SK-N-MC (cell line): ENCODE measurements at places on chromosomes 11 and 22.

DNA sequence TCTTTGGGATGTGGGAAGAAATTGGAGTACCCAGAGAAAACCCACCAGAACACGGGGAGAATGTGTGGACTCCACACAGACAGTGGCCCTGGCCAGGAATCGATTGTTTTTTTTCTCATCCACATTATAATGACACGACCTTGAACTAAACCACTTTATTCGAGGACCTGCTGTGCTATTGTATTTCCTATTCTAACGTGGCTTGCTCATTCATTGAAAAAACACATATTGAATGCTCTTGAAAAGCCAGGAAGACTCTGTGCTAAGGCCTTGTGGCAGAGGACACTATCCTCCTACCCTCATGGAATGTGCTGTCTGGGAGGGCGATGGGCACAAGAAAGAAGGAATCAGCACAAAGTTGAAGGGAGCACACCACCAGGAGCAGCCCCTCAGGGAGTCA lies 9.1 kb upstream of the SREBF2 start:
- DNase-seq: no peak

DNA sequence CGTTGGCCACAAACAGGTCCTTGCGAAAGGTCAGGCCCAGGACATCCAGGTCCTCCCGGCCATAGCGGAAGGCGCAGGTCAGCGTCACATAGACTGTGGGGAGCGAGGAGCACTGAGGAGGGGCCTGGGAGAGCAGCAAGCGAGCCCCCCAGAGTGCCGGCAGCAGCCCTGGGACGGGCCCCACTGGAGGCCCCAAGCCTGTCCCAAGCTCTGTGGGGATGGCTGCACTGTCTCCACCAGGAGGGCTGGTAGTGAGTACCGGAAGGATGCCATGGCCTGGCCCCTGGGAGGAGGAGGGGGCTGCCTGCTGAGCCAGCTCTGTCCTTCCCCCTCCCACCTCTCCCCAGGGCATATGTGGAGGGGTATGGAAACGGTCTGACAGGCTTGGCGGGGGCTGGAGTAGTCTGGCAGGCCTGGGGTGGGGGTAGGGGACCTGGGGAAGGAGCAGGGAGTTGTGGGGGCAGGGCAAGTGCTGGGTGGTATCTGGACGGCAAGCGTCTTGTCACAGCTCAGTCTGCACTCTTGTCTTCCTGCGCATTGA lies 42.9 kb downstream of the TPBGL start:
- no peak for DNase-seq

DNA sequence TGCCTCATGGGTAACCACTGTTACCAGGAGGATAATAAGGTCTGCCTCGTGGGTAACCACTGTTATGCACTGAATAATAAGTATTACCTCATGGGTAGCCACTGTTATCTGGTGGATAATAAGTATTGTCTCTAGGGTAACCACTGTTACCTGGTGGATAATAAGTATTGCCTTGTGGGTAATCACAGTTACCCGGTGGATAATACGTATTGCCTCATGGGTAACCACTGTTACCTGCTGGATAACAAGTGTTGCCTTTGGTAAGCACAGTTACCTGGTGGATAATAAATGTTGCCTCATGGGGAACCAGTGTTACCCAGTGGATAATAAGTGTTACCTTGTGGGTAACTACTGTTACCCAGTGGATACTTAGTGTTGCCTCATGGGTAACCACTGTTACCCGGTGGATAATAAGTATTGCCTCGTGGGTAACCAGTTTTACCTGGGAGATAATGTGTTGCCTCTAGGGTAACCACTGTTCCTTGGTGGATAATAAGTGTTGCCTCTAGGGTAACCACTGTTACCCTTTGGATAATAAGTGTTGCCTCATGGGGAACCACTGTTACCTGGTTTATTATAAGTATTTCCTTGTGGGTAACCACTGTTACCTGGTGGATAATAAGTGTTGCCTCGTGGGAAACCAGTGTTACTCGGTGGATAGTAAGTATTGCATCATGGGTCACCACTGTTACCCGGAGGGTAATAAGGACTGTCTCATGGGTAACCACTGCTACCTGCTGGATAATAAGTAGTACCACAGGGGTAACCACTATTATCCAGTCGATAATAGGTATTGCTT lies 10.6 kb upstream of the NXPE4 start:
- DNase-seq: no peak

DNA sequence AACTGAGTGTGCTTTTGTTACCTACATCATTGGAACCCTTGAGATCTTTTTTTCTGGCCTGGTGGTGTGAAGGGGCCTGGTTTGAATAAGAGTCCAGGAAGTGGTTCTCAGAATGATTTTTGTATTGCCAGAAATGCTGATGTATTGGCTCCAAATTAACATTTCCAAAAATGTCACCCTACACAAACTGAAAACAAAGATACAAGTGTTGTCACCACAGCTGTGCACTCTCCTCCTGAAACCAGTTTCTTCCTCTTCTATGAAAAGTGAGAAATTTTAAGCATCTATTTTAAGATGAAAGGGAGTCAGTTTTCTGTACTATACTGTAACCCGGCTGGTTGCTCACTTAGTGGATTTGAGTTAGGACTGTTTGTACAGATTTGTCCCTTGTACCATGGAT lies 218.8 kb downstream of the PGR start:
- DNase-seq: no peak

- DNase-seq: no peak
Measured at GRCh38 chr22:36768616-36769015, 7.3 kb downstream of the IFT27 start.

GRCh38 chr22:44928136-44928463 lies 81.7 kb downstream of the PHF21B start:
- DNase-seq: no peak

GRCh38 chr11:114397349-114397982 lies 2.8 kb downstream of the C11orf71 start:
- DNase-seq: no peak

GRCh38 chr11:121394785-121395184 lies 57.3 kb upstream of the SORL1 start:
- DNase-seq: no peak

- DNase-seq: no peak
Measured at GRCh38 chr11:105202844-105203548, 63.4 kb upstream of the CARD18 start.

- DNase-seq: no peak
Measured at GRCh38 chr11:97118614-97119200, 728.9 kb downstream of the JRKL start.

- no peak for DNase-seq
Measured at GRCh38 chr22:43554694-43555365, 143.0 kb downstream of the MPPED1 start.

GRCh38 chr11:37371346-37371970 lies 773.4 kb upstream of the RAG2 start:
- DNase-seq: no peak

- no peak for DNase-seq
Measured at GRCh38 chr11:132848336-132848735, 684.0 kb downstream of the OPCML start.

- no peak for DNase-seq
Measured at GRCh38 chr22:38203090-38203810, 1.5 kb downstream of the MAFF start.

DNA sequence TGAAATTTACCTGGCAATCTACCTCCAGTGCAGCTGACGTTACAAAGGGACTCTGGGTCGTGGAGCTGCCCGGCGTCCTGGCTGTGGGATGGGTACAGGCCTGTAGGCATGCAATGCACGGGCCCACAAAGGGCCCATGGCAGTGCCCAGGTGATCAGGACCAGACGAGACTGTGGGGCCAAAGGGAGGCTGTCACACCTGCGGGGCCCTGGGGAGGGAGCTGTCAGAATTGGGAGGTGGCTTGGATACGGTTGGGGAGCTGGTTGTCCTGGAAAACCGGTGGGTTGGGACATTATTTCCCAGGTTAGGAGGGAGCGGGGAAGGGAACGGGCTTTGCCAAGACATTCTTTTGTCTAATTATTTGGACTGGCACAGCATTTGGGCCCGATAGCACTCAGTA lies 958.5 kb downstream of the BRD1 start:
- no peak for DNase-seq

DNA sequence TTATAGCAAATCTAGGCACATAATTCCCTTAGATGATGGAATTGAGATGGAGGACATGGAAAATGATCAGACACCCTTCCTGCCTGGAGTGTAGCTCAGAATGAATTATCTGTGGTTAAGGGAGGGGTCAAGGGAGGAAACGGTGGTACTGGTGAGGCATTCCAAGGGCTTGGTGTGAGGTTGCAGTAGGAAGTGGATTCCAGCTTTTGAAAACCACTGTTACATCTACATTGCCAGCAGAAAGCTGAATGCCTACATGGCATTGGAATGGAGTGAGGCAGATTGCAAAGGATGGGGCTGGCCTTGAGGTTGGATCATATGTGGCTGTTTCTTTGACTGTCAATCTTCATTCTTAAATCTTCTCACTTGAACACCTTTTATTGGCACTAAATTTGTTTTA lies 684.4 kb downstream of the NTM start:
- no peak for DNase-seq

- DNase-seq: no peak
Measured at GRCh38 chr22:20089977-20090729, 10.1 kb downstream of the DGCR8 start.

- DNase-seq: no peak
Measured at GRCh38 chr11:123338266-123338800, 91.7 kb upstream of the GRAMD1B start.

DNA sequence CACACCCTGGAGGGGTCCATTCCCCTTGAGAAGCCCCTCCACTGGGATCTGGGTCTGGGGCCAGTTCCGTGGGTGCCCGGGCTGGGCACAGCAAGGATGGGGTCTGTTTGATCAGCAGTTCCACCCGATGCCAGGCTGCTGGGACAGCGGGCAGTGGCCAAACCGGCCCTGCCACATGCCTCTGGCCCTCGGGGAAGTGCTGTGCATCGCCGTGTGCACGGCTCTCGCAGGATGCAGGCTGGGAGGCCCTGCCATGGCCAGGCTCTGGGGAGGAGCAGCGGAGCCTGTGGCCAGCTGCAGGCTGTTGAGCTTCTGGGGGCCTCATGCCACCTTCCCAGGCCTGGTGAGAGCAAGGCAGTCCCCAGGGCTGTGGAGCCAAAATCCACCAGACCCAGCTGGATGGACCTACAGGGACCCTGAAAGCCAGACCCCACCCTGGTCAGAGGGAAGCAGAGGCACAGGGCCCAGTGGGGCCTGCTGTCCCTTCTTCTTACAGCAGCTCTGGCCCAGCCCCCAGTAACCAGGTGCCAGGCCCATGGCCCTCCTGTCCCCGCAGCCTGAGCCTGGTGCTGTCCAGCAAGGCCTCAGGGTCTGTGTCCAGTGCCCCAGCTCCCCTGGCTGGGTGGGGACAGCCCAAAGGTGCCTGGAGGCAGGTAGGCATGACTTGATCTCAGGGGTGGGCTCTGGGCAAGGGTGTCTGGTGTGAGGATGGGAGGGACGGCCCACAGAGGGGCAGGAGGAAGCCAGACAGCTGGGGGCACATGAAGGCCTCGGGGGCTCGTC lies 57.3 kb downstream of the WNT7B start:
- no peak for DNase-seq

DNA sequence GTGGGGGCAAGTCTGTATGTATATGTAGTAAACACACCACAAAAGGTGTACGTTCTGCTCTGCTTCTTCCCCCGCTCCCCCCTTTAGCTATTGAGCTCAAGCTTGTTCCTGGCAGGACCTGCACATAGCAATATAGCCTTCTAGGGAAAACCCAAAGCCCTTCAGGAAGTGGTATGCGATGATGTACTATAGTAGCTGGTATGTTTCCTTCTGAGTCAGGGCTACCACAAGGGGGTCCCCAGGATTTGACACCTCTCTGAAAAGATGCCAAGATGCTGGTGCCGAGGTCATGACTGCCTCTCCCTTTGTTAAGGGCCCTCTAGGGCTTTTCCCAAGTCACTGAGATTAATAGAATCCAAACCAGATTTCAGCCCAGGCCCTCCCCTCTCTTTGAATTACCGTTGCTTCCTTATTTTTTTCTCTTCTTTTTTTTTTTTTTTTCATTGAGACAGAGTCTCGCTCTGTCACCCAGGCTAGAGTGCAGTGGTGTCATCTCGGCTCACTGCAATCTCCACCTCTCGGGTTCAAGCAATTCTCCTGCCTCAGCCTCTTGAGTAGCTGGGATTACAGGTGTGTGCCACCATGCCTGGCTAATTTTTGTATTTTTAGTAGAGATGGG lies 268.4 kb downstream of the ETS1 start:
- DNase-seq: no peak

- no peak for DNase-seq
Measured at GRCh38 chr11:132030896-132031295, 660.5 kb downstream of the NTM start.

GRCh38 chr11:130634961-130635473 lies 186.6 kb downstream of the ADAMTS15 start:
- no peak for DNase-seq

DNA sequence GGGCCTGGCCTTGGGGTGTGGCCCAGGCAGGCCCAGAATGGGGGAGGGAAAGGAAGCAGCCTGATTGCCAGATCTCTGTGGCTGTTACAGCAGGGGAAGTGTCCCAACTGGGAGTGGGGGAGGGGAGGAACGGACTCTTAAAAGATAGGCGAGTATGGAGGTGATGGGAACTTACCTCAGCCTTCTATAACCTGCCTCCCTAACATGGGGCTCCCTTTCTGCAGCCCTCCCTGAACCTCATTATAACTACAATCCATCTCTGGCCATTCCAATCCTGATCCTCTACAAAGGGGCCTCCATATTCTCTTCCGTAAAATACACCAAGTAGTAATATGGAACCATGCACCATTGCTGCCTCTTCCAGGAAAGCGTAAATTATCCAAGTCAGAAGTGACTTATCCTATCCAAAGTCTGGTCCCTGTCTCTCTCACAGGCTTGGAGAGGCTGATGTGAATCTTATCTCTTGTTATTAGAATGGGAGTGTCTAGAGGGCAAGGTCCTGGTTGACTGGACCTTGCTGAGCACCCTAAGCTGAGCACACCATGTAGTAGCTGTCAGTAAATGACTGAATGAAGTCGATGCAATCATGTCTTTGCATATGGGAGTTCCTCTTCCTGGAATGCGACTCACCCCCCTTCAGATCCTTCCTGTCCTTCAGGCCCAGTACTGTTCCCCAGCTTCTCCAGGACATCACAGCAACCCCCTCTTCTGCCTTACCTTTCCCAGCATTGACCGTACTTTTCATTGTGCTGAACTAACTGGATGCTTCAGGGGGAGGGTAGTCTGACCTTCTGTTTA lies 5.9 kb downstream of the RHOG start:
- no peak for DNase-seq

- DNase-seq: no peak
Measured at GRCh38 chr11:43222215-43222614, 89.6 kb upstream of the API5 start.

DNA sequence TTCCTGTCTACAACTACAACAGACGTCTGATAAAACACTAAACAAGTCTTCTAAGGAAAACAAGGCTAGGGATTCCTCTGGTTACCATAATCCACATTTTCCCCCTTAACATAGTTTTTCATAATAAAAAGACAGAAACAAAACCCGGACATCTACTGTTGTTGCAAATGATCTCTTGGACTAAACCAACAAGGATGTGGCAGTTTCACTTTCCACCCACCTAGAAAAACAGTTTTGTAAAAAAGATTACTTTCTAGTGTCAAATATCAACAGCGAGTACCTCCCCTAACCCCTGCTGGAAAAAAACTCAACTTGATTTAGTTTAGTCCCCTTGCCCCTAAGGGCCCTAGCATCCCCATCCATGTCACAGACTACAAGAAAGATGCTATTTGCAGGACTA lies 5.4 kb downstream of the GNG3 start:
- DNase-seq: no peak
